ENCODE measurements at places on chromosomes 2 and 18.
A peak's percentile ranks its signal among the peaks of the same experiment; 100 is the strongest.

DNA sequence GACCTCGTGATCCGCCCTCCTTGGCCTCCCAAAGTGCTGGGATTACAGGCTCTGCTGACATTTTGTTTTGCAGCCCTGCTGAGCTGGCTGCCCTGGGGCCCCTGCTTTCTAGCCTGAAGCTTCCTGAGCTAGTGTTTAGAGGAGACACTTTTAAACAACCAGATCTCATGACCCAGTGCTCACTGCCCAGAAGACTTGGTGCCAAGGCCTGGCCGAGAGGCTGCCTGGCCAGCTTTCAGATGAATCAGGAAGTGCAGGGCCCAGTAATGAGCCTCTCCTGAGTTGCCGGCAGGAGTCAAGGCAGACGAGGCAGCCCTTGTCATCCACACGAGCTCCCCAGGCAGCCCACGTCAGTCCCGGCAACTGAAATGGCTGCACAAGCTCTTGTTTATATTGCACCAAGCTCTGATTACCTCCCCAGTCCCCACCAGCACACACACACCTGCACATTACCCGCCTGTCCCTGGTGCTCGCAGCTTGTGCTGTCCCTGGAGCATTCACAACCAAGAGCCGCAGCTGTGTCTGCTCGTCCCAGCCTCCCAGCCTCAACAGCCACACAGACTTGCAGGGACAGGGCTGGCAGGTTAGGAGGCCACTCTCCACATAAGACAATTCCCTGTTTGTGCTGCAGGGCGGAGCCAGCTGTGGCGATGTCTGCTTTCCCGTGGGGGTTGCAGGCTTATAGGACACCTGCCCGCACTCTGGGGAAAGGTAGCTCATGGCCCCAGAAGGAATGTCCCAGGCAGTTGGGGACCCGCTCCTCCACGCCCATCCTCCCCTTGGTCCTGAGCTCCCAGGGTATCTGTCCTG is 331.2 kb upstream of the MYT1L start:
- no peak for DNase-seq

DNA sequence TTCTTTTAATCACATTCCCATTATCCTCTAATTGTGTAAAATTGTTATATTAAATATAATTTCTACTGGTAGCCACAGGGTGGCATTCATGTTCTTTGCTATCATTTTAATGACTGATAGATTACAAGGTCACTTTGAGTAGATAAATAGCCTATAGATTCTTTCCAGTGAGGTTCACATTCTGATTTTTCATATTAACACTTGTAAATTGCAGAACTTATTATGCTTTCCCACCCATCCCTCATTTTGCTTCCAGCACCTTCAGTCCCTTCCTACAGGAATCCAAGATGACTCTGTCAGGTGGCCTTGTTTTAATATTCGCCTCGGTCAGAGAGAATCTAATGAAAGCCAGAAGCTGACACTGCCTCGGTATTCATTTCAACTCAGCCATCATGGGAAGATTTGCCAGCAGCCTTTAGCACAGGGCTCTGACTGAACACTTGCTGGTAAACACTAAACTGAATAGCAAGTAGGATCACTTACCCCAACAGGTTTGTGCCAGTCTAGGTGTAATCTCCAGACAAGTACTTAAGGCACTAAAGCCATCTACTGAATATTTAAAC is 101.2 kb upstream of the FSHR start:
- no peak for DNase-seq

DNA sequence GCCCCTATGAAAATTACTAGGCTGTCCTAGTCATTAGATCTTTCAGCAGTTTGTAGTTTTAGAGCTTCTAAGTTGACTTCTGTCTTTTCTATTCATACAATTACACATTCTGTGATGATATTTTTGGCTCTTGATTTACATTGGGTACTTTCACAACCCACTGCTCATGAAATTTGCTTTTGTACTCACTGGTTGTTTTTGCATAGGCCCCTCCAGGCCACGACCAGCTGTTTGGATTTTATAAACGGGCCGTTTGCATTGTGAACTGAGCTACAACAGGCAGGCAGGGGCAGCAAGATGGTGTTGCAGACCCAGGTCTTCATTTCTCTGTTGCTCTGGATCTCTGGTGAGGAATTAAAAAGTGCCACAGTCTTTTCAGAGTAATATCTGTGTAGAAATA is 193.8 kb downstream of the RPIA start:
- no peak for DNase-seq

DNA sequence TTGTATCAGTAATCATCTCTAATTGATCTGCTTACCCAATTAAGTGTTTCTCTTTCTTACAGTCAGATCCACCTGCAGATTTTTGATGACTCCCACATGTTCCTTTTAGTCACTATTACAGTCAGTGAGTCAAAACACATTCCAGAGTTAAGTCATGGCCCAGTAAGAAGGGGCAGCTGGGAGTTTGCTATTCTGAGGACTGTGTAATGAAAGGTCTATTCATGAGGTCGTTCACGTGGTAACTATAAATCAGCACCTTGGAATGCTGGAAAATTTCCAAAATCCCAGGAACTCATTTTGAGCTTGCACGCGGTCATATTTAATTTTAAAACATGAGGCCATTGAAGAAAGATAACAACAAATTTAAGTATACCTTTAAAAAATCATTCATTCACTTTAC is 252.5 kb downstream of the XIRP2 start:
- no peak for DNase-seq

GRCh38 chr18:45361125-45361851 is 254.0 kb upstream of the SLC14A2 start:
- no peak for DNase-seq

GRCh38 chr18:34709750-34710441 is at the start of gene DTNA:
Gene DTNA (plus strand): TSS chr18:34710298. CDS start chr18:34755977, 45,679 bp downstream.
- no peak for DNase-seq

DNA sequence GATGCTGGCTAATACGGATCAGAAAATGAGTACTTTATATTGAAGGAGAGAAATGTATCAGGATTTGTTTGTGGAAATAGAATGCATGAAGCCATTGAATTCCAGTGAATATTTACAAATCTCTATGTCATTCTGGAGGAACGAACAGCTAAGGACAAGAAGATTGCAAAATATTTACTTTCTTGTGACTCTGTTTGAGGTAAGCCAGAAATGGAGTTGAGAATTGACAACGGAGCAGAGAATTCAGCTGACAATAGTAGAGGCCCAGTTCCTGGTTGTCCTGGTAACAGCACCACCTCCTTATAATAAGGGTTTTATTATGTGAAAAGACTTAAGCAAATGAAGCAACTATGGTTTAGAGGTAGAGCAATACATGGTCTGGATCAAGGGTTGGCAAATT is 349.2 kb downstream of the ADCYAP1 start:
- no peak for DNase-seq

DNA sequence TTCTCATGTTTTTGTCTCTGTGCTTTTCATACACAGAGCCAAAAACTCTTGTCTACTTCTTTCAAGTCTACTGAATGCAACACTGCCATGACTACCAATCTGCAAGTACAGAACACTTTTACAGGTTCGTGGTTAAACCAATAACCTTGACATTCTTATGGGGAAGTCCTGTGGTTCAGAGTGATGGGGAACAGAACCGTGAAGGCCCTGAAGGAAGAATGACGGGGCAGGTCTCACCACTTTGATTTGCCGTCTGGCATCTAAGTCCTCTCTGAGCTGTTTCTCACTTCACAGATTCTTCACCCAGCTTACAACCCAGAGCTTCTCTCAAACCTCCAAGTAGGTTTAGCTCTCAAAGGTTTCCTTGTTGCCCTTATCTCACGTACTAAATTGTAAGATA is 117.5 kb upstream of the SNTG2 start:
- DNase-seq: no peak

GRCh38 chr18:55780586-55781071 is 192.6 kb upstream of the TCF4 start:
- no peak for DNase-seq

GRCh38 chr18:8780227-8780626 is 74.9 kb downstream of the MTCL1 start:
- no peak for DNase-seq

GRCh38 chr2:42859791-42860190 is 67.4 kb upstream of the HAAO start:
- no peak for DNase-seq

GRCh38 chr2:44107086-44107740 is 61.5 kb upstream of the PPM1B start:
- no peak for DNase-seq

GRCh38 chr2:641164-641871 is 35.9 kb downstream of the TMEM18 start:
- peak; percentile 20 for DNase-seq

- no peak for DNase-seq
These were observed 16.4 kb downstream of the MAP3K19 start for GRCh38 chr2:135030826-135031225.

DNA sequence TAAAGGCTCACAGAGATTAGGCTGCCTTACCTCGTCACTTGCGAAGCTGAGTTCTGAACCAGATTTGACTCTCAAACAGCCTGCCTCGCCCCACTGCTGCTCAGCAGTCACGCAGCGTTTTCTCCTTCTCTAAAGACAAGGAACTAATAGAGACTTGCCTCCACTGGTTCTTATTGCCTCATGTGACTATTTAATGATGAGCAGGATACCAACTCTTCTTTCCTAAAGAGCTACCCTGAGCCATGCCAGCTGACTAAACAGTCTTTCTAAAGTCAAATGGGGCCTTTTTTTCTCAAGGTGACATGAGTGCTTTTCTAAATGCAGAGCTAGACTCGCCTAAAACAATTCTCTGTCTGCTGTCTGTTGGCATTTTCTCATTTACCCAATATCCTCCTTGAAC is 147.5 kb downstream of the NCKAP5 start:
- no peak for DNase-seq

GRCh38 chr18:74980669-74981068 is 228.3 kb downstream of the PTGR3 start:
- no peak for DNase-seq

- DNase-seq: no peak
These were observed 13.8 kb downstream of the MAPK4 start for GRCh38 chr18:50573679-50574078.

GRCh38 chr2:185372188-185372587 is 366.4 kb upstream of the FSIP2 start:
- no peak for DNase-seq

DNA sequence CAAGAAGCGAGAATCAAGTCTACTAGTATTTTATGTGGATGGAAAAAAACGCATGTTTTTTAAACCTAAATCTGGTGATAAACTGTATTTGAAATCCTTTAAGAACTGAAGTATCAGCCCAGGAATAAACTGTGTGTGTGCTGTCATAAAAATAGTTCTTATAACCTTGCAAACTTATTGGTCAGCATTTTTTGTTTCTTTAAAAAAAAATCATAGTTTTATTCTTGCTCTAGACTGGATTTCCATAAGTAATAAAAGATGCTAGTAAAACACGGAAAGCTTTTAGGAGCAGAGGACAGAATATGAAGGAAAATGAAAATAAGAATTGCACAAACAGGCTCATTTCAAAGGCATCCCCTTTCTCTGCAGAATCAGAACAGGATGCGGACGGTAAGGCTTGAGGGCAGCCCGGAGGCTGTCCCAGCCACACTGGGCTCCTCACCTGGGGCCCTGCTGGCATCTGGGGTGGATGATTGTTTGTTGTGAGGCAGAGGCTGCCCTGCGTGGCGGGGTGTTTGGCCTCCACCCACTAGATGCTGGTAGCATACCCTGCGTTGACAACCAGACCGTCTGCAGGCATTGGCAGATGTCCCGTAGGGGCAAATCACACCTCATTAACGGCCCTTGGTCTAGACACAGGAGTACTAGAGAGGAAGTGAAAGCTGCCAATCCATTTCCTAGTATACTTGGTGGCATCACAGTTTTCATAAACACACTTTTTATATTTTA is 52.5 kb downstream of the MBP start:
- no peak for DNase-seq

DNA sequence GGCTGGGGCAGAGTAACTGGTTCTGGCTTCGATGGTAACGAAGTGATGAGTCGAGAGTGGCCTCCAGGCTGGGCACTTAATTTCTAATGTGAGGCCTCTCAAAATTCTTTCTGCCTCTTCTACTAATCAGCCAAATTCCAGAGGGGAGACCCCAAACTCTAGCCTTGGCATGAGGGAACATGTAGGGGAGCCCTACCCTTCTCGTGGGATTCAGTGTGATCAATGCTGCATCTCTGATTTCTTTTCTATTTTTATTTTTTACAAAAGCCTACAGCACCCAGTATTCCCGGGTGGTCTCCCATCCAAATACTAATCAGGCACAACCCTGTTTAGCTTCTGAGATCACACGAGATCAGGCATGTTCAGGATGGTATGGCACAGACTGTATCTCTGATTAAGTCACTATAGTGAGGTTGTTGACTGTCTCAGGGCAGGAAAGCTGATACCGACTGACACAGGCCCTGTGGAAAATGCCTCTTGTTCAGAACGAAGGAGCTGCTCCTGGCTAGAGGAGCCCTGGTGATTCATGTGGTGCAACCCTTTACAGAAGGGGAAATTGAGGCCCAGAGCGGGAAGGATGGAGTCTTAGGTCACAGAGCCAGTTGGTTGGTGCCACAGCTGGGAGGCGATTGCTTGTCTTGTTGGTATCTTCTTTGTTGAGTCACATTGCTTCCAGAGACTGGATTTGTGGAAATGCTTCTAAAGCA is 126.3 kb upstream of the HS6ST1 start:
- peak; percentile 29 for DNase-seq

GRCh38 chr2:207704078-207704477 is 7.4 kb upstream of the CCNYL1 start:
- DNase-seq: no peak

DNA sequence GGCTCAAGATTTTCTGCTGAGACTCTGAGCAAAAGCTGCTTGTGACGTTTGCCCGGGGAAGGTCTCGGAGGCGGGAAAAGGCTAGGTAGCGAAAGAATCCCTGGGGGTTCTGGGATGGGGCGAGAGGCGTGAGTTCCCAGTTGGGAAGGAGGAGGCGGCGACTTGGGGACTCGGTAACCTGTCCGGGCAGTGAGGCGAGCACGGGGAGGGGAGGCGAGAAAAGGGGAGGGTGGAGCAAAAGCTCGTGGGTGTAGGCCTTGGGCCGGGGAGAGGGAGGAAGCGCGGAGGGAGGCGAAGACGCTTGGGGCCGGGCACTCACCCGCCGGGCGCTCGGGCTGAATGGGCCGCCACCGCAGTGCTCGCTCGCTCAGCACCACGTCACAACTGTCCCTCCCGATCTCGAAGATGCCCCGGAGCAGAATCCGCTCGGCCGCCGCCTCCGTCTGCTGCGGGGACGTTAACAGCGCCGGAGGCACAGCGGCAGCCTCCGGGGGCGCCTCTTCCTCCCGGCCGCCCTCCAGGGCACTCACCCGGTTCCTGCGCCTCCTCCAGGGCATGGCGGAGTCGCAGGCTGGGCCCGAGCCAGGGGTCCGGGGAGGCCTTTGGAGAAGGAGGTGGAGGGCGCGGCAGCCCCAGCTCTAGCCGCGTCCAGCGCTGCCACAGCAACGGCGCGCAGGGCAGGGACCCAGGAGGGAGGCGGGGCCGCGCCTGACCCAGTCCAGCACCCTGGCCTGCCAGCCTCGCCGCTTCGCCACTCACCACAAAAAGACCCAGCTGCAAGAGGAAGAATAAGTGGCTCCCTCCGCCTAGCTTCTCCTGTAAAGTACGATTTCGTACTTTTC is at the start of gene CERKL:
TSS of gene CERKL (minus strand) at position 656 of the 842 bp plus-strand sequence. CDS start at position 557, 99 bp downstream.
- DNase-seq: peak; percentile 78

- no peak for DNase-seq
These were observed 114.3 kb upstream of the ARL4C start for GRCh38 chr2:234611209-234611608.

All from ecto neural progenitor cell (in vitro differentiated cells).